ENCODE measurements at places on chromosomes 7 and 10.
A peak's percentile ranks its signal among the peaks of the same experiment; 100 is the strongest.

DNA sequence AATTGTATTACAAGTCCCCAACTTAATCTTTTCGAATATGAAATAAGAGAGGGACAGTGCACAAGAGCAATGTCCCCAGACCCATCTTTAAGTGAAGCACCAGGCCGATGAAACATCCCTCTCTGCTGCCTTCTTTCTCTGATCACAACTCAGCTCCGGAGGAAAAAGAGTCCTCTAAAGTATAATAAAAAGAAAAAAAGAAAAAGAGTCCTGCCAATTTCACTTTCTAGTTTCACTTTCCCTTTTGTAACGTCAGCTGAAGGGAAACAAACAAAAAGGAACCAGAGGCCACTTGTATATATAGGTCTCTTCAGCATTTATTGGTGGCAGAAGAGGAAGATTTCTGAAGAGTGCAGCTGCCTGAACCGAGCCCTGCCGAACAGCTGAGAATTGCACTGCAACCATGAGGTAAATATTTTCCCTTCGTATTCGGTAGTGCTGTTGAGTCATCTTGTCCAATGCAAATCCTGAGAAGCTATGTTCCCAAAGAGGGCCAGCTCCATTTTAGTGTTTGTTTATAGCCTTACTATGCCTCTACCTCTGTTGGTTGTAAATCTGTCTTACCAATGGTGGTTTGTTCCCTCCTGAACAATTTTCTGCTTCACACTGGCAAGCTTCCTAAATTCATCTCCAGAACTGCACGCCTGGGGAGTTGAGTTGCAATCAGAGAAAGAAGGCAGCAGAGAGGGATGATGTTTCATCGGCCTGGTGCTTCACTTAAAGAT is at the start of gene IFIT2:
Gene IFIT2, plus strand, starts transcription at position 326 of the 725 bp plus-strand sequence. Its CDS starts 78 bp downstream, at position 404.
- no peak for DNase-seq

- DNase-seq, result no peak
Observed at GRCh38 chr7:28754027-28754426, 204.1 kb downstream of the TRIL start.

- DNase-seq, result no peak
Observed at GRCh38 chr7:96127746-96128145, 194.2 kb downstream of the SLC25A13 start.

DNA sequence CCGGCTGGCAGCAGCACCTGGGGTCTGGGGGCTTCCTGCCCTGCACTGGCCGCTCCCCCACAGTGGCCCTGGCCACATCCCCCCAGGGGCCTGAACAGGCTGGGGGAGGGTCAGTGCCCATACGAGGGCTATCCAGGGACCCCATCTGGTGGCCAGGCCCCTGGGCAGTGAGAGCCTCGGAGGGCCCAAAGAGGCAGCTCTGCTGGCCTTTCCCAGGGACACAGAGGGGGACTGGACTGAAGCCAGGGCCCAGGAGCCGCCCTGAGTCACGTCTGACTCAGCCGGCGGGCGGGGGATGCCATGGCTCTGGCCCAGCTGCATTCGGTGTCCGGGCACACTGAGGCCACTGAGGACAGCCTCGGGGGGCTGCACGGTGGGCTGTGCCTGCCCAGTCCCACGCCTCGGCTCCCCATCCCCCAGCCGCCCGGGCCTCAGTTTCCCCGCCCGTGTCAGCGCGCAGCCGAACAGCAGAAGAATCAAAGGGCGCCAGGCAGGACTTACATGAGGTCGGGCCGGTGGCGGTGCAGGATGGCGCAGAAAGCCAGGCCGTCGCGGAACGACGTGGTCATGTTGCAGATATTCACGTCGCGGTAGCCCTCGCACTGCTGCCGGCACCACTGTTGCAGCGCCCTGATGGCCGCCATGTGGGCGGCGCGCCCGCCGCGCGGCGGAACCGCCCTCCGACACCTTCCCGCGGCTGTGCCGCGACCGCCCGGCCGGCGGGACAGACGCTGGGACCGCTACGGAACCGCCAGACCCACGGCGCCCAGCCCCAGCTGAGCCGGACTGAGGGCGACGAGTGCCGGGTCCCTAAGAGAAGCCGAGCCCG is at the start of gene MICALL2:
Gene MICALL2, minus strand, starts transcription at position 788 of the 829 bp plus-strand sequence. Its CDS starts 144 bp downstream, at position 644.
- peak; percentile 81 for DNase-seq

DNA sequence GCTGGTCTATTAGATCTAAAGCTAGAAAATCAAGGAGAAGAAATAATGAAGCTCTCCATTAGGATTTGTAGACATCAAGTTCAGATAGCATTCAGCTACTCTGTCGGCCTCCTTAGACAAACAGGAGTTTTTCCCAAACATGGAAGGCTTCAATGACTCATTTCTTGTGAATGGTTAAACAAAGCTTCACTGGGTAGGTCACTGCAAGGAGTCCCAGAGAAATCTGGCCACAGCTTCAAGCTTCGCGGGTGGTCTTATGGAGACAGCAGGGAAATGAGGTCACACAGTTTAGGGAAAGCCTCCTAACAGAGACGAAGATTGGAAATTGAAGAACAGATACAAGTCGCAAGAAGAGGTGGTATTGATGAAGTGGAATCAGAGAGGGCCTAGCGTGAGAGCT is 22.6 kb upstream of the LRRC72 start:
- peak; percentile 25 for DNase-seq

DNA sequence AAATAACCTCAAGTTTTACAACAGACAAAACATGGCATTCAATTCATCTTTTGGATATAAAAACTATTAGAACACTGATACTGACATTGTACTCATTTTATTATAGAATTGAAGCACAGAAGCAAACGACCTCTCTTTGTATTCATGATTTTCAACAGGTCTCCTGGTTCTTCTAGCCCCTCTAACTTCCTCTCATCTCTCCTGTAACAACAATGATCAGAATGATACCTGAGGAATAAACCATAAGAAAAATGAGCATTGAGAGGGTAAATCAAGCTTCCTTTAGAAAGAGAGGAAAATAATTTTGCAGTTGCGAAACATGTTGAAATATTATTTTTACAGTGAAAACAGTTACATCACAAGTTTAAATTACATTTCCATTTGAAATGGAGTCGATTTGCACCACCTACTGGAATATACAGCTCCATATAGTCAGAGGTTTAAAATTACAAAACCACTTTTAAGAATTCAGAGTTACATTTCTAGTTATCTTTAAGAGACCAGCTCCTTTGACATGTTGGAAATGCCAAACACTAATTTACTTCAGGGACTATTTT is 17.5 kb upstream of the TEX36 start:
- DNase-seq, result no peak

DNA sequence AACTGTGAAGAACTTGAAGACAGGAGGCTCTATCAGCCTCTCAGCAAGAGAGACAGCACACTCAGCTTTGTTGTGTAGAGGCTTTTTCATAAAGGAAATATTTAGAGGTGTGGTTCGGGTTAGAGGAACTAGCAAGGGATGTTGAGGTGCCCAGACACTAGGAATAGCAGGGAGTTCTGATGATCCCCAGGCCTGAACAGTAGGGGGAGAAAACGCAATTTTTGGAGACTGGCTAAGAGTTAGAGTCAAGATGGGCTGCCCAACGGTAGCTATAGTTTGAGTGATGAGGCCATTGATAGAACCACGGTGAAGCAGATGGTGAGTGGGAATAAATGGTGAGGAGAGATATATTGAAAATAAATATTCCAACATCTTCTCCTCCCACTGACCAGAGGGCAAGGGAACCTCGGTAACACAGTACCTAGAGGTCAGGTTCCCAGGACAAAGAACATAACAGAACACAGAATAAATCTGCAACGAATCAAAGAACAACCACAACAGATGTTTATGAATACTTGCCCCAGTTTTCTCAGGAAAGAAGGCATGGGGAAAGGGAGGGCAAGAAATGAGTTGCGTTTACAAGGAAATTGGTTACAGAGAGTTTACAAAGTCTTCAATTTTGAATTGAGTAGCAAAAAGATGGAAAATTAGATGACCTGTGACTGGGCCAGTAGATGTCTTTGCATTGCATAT is 24.2 kb upstream of the BPGM start:
- DNase-seq, result no peak

- no peak for DNase-seq
Observed at GRCh38 chr10:80529604-80530003, 8.1 kb upstream of the SH2D4B start.

GRCh38 chr10:80477813-80478212 is 23.7 kb downstream of the TSPAN14 start:
- DNase-seq, result peak; percentile 24

GRCh38 chr7:18497800-18498199 is 2.3 kb downstream of the HDAC9 start:
- DNase-seq, result no peak

- no peak for DNase-seq
Observed at GRCh38 chr10:129712000-129712399, 245.0 kb downstream of the MGMT start.

- DNase-seq, result no peak
Observed at GRCh38 chr10:15474671-15475070, 103.6 kb upstream of the FAM171A1 start.

GRCh38 chr10:21702633-21703111 is 168.6 kb downstream of the MLLT10 start:
- DNase-seq, result no peak

DNA sequence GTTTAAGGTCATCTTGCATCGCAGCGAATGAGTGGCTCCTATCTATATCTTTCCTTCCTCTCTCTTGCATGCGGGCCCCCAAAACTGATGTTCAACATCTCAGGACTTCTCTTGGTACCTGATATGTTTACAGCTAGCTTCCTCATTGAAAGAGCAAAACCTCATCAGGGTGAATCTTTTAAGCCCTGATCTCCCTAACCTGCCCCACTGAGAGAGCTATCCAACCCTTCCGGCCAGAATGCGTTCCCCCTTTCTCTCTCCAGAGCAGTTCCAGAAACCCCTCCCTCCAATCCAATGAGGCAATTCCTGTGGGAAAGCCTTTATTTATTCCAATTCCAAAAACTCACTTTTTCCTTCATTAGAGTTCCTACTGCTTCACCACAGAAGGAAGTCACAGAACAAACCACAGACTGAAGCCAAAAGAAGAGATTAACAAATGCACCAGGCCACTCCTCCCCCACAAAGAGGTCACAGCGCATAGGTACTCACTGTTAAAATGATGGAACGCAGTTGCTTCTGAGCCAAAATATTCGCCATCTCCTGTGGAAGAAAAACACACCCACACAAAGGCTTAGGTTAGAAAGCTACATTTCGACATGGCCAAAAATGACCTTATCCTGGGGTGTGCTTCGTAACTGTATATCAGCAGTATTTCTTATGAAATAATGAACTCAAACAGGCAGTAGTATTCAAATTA is 232.4 kb downstream of the ELMO1 start:
- no peak for DNase-seq

DNA sequence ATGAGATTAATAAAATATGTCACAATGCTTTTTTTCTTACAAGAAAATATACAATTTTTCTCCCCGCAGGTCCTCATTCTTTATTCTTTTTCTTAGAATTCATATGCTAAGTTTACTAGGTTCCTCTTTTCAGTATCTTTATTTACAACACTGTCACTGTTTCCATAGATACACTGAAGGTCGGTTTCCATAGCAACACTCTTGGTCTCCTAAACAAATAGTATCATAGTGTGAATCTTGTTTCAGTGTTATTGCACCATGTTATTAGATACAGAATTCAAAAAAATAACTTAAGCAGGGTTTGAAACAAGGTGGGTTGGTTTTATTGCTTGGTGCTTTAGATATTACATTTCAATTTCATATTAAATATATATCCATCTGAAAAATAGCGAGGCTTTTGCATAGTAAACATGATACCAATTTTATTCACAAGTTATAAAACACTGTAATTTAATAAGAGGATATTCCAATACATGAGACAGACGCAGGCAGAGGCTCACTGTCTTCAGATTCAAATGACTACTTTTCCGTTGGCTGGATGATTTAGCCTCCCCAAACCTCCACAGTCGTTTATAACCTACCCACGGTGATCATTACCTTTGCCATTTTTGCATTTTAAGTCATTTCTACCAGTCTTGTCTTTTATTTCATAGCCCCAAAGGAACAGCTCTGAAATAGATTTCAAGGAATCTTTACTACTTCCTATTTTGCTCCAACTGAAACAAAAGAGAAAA is 88.9 kb upstream of the KLF6 start:
- no peak for DNase-seq

DNA sequence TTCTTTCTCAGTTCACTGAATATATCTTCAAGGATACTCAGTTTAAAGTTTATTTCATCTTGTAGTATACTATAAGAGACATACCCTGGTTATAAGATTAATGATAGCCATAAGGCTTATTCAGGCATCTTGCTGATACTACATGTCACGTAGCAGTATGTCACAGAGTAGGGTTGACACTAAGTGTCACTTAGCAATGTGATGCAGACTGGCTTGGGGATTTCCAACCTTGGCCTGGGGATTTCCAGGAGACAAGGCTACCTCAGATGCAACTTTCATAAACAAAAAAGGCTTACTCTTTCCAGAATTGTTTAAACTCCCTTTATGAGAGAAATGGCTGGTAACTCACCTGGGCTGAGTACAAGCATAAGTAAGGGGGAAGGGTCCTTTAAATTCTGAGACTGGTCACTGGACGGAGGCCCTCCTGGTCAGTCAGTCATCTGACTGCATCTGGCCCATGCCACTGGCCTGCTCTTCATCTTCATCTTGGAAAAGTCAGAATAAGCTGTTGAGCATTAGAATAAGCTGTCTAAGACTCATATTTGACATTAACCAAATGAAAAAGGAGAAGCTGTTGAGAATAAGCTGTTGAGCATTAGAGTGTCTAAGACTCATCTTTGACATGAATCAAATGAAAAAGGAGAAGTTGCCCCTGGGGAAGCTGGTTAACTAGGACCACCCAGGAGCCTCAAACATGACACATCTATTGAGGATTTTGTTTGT is 9.5 kb downstream of the SLC13A1 start:
- no peak for DNase-seq

GRCh38 chr10:107656932-107657331 is 492.4 kb upstream of the SORCS1 start:
- no peak for DNase-seq

DNA sequence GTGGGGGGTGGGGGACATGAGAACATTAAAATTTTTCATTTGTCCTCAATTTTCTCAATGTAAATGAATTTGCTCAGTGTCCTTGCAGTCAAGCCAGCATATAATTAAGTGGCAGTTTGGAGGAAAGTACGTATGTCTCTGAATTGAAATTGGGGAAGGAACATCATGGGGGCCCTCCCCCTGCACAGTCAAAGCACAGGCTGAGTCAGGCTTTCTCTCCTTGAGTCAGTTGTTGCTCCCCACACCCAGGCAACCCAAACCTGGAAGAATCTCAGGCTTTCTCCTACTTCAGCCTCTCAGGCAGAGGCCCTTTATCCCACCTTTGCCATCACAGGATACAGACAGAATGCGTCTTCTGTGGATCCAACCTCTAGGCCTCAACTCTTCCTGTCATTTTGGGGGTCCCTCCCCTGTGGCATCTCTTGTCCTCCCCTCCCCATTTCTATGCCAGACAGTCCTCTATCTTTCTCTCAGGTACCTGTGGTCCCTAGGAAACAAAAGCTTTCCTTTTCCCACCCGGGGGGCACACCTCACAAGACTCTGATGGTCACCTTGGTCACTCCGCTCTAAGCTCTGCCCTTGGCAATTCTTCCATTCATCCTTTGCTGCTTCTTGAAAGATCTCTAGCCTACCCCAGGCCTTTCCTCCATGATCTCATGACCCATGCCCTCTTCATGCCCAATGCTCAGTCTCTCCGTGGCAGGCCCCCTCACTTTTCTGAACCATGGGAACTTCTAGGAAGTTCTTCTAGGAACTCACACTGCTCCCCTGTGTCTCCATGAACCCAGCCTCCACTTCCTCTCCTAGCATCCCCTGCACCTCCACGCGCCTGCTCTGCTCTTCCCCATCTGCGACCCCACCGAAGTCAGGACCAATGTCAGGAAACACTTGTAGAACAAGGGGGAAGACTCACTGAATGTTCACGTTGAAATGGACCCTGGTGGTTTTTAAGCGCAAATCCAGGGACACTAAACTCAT is 40.4 kb downstream of the CREB3L2 start:
- DNase-seq, result no peak

GRCh38 chr10:89224739-89225443 is 17.8 kb upstream of the CH25H start:
- DNase-seq, result no peak
